Activated T-helper 9 cell treated with anti-CD3 and anti-CD28 coated beads, Interleukin-2, amount 50 U/mL, for 16 hours (primary cell): ENCODE measurements at places on chromosomes 5 and 9.

DNA sequence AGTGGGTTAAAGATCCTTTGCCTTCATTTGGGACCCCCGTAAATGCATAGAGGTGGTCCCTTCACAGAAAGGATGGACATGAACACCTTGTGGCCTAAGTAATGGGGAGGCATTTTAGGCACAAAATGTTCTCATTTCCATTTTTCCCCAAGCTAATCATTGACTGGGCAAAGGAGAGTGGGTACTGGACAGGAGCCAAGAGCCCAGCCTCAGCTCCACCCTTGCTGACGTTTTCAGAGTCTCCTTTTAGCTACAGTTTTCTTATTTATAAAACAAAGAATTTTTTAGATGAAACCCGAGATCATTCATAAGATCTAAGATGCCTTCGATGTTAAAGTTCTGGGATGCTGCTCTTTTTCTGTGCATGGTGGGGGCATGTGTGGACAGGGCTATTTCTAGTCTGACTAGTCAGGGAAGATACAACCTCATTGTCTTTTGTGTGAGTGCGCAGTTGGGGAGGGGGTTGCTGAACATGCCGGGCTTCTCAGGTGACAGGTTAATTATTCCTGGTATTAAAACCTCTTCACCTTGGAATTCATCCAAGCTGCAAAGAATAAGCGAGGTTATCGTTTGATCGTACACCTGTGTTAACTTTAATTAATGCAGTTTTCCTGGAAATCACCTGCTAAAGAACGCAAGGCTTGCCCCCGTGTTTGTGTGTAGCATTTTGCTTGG, 48.4 kb downstream of the ADAMTS16 start:
- DNase-seq = no peak

DNA sequence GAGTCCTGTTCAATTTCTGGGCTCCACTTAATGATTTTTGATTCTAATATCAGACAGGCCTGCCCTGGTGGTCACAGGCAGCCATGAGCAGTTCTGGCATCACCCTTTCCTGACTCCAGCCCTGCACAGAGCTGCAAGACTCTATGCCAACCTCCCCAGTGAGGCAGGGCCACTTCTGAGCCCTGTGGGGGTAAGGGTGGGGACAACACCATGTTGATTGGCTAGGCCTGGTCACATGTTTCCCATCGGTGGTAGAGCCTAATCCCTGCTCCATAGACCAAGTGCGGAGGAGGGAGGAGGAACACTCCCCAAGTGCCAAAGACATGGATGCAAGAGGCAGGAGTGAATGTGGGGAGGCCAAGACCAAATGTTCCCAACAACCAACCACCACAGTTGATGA, 134.6 kb downstream of the PHF2 start:
- no peak for DNase-seq

DNA sequence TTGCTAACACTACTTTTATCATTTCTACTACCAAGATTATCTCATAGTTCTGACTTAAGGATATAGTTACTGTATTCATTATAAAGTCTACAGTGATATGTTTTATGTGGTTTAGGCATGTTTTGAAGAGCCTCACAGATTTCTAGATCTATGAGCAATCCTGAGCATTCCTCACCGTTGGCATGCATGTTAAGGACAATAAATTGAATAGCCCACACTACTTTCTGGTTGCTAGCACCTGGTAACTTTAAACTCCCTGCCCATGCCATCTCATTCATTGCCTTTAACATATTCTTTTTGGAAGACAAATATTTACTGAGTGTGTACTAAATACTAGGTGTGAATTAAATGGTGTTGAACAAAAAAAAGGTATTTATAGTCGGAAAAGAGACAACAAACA, 868.1 kb upstream of the CDH9 start:
- no peak for DNase-seq

GRCh38 chr9:89134709-89135108, 43.9 kb downstream of the SHC3 start:
- DNase-seq = no peak

DNA sequence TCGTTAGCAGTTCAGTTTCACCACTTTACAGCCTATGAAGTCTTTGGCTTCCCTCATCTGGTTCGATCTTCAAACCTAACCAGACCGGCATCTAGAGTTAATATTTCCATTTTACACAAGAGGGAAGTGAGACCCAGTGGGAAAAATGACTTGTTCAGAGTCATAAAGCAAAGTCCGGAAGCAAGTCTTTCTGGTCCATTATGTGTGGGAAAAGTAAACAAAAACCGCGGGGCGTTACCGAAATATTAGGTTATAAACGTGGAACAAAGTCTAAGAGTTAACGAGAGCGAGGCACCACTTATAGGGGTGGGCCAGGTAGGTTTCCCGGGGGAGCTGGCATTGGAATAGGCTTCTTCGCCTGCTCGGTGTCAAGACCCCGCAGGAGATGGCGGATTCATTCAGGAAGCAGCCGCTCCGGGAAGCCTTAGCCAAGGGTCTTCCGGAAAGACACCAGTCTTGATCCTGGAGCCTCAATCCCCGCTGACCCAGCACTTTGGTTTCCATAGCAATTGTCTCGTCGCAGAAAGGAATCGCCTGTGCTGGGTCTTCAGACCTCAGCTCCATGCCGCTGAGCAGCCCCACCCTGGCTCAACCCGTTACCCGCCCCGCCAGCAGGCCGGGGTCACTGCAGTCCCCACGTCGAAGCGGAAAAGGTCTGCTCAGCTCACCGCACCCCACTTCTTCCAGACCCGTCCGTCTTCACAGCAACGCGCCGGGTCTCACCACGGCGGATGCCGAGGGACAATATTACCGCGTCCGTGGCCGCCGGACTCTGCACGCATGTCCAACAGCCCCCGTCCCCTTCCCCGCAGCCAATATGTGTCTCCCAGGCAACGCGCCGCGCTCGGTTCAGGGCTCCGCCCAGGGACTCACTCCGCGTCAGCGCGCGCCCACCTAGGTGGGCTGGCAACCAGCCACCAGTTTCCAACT, at the start of gene C5orf52:
C5orf52 (plus strand) TSS at position 872 of the 930 bp plus-strand sequence. CDS start 82 bp downstream, outside the sequence.
- DNase-seq = peak; percentile 18

DNA sequence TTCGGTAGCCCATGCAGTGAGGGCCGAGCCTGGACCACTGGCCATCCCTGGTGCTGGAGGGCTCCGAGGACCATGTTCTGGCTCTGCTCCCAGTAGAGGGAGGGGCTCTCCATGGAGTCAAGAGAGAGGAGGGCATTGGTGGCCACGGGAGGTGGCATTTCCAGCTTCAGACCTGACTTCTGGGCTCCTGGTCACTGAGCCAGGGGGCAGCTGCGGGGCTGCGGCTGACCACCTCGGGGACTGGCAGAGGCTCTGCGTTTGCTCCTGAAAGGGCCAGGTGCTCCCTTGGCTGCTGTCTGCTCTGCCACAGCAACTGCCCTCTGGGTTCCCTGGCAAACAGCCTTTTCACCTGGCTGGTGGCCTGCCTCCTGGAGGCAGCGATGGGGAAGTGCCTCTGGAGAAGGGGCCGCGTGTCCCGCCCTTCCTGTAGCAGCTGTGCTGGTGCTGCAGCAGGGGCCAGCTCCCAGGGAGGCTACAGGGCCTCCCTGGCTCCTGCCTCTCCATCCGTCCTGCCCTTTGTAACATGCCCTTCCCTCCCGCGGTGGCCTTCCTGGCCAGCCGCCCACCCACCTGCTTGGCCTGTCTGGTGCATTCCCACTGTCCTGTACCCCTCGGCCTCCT, 144.6 kb downstream of the CACNA1B start:
- no peak for DNase-seq

GRCh38 chr5:60230456-60230855, 336.9 kb upstream of the PDE4D start:
- no peak for DNase-seq

DNA sequence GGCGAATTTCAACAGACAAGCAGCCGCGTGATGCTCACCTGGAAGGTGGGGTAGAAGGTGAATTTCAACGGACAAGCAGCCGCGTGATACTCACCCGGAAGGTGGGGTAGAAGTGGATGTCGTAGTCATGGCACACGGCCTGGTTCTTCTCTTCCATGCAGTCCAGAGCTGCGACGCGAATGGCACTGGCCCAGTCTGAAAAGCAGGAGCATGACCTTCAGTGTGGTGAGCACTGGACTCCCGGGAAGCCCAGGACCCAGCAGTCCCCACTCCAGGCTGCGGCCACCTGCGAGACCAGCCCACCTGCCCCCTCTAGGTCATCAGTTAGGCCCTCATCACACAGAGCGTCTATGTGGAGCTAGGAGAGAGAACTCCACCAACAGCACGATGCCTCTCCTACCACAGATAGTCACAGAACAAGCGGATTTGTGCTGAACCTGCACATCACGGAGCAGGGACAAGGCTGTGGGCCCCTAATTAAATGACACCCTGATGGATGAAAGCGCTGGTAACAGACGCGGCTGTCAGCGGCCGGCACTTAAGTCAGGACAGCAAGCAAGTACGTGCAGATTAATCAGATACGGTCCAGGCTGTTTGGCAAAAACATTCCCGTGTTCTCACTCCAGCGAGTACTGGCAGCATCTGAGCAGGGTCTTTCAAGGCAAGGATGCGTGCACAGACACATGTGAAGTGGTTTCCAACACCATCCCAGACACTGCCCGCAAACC, 18.8 kb downstream of the QSOX2 start:
- DNase-seq = no peak

- no peak for DNase-seq
Observed at GRCh38 chr5:93607367-93608258, 24.6 kb downstream of the NR2F1 start.

- no peak for DNase-seq
Observed at GRCh38 chr5:113320273-113320780, 114.5 kb downstream of the TSSK1B start.

- no peak for DNase-seq
Observed at GRCh38 chr9:110316261-110317075, 21.2 kb downstream of the TXNDC8 start.

- no peak for DNase-seq
Observed at GRCh38 chr5:67809589-67809988, 406.0 kb upstream of the PIK3R1 start.

- DNase-seq = no peak
Observed at GRCh38 chr9:73137286-73137899, 14.3 kb upstream of the ANXA1 start.

GRCh38 chr5:151255621-151256286, 2.8 kb downstream of the GM2A start:
- no peak for DNase-seq

GRCh38 chr5:176625966-176626875, 4.1 kb downstream of the SNCB start:
- no peak for DNase-seq

GRCh38 chr5:126016256-126016655, 407.0 kb upstream of the GRAMD2B start:
- no peak for DNase-seq

- no peak for DNase-seq
Observed at GRCh38 chr5:176943816-176944215, 44.7 kb upstream of the HK3 start.

DNA sequence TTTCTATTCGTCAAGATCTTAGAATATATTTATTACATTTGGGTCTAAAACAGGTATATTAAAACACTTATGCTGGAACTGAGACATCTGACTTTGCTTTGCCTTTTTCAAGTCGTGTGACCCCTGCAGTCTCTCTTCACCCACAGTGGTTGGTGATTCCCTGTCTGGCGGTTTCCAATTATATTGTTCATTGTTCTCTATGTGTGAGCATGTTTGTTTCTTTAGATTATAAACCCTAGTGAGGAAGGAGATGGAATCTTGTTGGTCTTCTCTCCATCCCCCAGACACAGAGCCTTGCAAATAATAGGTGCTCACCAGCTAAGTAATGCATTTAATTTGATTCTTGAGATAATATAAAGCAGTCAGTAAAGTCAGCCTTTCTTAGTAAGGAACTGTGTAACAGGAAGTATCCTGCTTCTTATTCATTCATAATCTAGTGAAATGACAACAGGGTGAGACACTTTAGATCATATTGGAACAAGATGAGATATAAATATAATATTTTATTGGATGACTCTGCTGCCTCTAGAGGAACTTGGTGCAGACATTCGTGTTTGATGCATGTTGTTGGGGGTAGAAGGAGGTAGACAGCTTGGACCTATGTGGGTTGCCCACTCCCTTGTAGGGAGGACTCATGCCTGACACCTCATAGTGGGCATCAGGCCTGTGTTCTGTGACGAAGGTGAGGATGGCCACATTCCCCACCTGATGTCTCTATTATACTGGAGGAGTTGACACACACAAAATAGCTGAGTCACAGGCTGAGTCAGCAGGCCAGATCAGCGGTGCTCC, 88.1 kb downstream of the FGF1 start:
- no peak for DNase-seq

DNA sequence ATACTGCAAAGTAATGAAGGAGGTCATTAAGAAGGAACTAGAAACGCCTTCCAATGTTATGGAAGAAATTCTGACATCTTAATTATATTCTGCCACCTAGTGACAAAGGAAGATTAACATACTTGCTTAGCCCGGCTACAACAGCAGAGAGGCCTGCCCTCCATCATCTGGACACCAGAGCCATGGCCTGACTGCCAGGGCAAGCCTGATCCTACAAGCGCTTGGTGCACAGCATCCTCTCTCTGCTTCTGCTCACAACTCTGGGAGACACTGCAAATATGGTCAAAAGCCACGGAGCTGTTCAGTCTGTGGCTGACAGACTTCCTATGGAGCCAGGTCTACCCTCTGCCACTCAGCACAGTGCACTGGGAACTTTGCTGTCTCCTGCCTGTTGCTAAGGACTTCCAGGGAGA, 87.3 kb upstream of the SLC44A1 start:
- DNase-seq = no peak

DNA sequence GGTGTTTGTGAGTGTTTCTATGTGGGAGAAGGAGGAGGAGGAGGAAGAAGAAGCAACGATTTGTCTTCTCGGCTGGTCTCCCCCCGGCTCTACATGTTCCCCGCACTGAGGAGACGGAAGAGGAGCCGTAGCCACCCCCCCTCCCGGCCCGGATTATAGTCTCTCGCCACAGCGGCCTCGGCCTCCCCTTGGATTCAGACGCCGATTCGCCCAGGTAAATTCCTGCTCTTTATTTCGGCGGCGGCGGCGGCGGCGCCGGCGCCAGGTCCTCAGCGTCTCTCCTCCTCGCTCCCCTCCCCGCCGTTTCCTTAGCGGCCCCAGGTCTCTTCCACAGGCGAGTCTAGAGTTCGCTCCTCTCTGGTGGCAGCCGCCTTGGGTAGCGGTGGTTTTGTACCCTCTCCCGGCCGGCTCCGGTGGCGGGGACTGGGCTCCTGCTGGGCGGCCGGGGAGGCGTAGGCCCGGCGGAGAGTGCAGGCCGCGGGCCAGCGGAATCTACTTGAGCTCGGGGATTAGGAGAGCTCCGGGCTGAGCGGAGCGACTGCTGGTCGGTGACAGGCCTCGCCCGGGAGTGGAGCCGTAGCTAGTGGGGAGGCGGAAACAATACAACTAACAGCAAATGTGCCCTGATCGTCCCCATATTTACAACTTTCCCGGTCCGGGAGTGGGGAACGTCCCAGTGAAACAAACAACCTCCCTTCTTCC, 547 bp downstream of the NIPBL start:
- DNase-seq = peak; percentile 44

- no peak for DNase-seq
Observed at GRCh38 chr9:35972093-35972492, 14.1 kb upstream of the OR2S2 start.

GRCh38 chr5:77876316-77876715, 100.2 kb upstream of the TBCA start:
- DNase-seq = no peak
